ENCODE measurements at places on chromosomes 4 and X. TPM values are rescaled to one million over a fixed set of nuclear protein-coding genes. Genes with fewer than 3 reads are reported as not detected.

Gene WAS
- 0.69 TPM for total RNA-seq

Gene GPR50
- 0.23 TPM for total RNA-seq

Gene RHOXF2B
- total RNA-seq: not detected

Gene CT55
- not detected for total RNA-seq

Gene TSPAN5
- 45.4 TPM for total RNA-seq

Gene ETDA
- total RNA-seq: not detected

Gene NEUROG2
- total RNA-seq: 1.6 TPM

Gene SPANXC
- not detected for total RNA-seq

Gene TMPRSS11B
- total RNA-seq: not detected

Gene DOCK11
- total RNA-seq: 40.1 TPM

Gene NOX1
- total RNA-seq: not detected

Gene SMIM20
- total RNA-seq: 18.5 TPM

Gene RASSF6
- total RNA-seq: 0.23 TPM

Gene NKX3-2
- total RNA-seq: not detected

Gene CENPVL1
- 6.7 TPM for total RNA-seq

Gene EDA2R
- 1.2 TPM for total RNA-seq

Gene ESX1
- not detected for total RNA-seq

Gene LAMTOR3
- total RNA-seq: 72.2 TPM

Gene RADX
- 32.5 TPM for total RNA-seq

All from diencephalon (tissue), 1 donor.